ENCODE measurements at places on chromosomes 16 and 17.

DNA sequence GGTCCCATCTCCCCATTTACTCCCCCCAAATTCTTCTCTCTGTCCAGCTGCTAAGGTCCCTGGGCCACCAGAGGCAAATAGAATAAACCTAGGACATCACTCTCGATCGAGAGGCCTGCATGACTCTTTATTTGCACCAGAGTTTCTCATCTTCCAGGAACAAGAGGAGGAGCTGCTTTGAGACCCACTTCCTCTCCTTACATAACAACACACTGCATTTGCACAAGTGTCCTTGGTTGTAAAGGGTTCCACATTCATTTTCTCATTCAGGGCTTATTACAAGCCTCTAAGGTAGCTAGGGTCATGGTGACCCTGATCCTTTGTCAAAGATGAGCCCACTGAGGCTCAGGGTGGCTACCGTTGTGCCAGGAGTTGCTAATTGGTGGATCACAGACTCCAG is 38.1 kb upstream of the RHOT1 start:
- DNase-seq = no peak

- no peak for DNase-seq
Measured at GRCh38 chr17:37089956-37090355, 141.2 kb downstream of the AATF start.

DNA sequence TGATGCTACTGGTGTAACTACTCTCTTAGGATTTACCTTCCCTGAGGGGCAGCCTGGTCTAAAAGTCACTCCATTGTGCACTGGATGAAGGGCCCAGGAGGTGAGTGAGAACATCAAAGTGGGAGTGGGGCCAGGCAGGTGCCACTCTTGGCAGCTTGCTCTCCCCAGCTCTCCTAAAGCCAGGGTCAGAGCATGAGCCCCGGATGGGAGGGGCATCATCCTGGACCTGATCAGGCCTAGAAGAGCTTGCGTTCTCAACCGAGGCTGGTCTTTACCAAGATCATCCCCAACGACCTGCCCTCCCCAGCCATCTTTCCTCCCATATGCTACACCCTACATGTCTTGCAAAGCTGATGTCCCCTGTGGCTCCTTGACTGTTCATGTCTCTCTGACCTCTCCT is 87.1 kb downstream of the AIPL1 start:
- no peak for DNase-seq

- no peak for DNase-seq
Measured at GRCh38 chr16:23927796-23928195, 92.0 kb downstream of the PRKCB start.

- no peak for DNase-seq
Measured at GRCh38 chr16:4486126-4486893, 10.1 kb downstream of the HMOX2 start.

- no peak for DNase-seq
Measured at GRCh38 chr16:3212006-3212405, 23.0 kb downstream of the ZNF200 start.

GRCh38 chr17:7884581-7885366 is 3.8 kb upstream of the CHD3 start:
- DNase-seq = no peak

GRCh38 chr16:46765050-46765449 is 16.9 kb upstream of the MYLK3 start:
- DNase-seq = no peak

- DNase-seq = no peak
Measured at GRCh38 chr16:55041540-55042234, 111.0 kb downstream of the IRX5 start.

- DNase-seq = no peak
Measured at GRCh38 chr16:23611936-23612335, 15.8 kb upstream of the NDUFAB1 start.

- no peak for DNase-seq
Measured at GRCh38 chr17:10737168-10737622, 7.4 kb upstream of the TMEM220 start.
